Amniotic epithelial cell (primary cell): ENCODE measurements at places on chromosomes 3 and 15.

DNA sequence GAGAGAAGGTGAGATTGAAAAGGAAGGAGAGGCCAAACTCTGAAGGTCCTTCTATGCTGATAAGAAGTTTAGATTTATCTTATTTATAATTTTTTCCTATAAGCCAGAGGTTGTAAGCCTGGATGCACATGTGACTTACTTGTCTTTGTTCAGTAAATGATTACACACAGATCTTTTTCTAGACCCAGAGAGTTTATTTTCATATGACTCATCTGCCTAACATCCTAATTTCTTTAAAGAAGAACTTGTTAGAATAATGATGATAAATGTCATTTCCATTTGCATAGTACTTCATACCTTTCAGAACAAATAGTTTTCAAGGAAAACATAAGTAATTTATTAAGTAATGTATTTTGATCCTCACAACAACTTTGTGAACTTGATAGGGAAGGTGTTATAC lies 434.8 kb upstream of the DPH6 start:
- DNase-seq, result peak; percentile 45

GRCh38 chr3:141894524-141895176 lies 18.2 kb downstream of the ATP1B3 start:
- DNase-seq, result peak; percentile 94

- no peak for DNase-seq
These were observed 12.8 kb downstream of the ARMC8 start for GRCh38 chr3:138199851-138200250.

DNA sequence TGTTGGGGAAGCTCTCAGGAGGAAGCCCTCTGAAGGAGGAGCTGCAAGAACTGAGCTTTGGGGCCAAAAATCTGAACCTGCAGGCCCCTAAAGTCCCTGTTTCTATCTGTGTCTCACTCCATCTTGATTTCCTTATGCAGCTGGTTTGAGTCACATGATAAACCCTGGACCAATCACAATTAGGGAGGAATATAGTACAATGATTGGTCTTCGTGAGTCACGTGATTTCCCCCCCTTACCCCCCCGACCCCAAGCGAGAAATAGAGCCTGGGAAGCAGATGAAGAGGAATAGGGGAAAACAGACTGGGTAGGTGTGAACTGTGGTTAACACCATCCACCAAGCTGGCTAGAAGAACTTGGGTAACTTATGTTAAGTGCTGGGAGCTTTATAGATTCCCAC lies 12.9 kb downstream of the CRABP1 start:
- peak; percentile 22 for DNase-seq

- no peak for DNase-seq
These were observed 767.8 kb upstream of the GOLIM4 start for GRCh38 chr3:168863561-168863960.

DNA sequence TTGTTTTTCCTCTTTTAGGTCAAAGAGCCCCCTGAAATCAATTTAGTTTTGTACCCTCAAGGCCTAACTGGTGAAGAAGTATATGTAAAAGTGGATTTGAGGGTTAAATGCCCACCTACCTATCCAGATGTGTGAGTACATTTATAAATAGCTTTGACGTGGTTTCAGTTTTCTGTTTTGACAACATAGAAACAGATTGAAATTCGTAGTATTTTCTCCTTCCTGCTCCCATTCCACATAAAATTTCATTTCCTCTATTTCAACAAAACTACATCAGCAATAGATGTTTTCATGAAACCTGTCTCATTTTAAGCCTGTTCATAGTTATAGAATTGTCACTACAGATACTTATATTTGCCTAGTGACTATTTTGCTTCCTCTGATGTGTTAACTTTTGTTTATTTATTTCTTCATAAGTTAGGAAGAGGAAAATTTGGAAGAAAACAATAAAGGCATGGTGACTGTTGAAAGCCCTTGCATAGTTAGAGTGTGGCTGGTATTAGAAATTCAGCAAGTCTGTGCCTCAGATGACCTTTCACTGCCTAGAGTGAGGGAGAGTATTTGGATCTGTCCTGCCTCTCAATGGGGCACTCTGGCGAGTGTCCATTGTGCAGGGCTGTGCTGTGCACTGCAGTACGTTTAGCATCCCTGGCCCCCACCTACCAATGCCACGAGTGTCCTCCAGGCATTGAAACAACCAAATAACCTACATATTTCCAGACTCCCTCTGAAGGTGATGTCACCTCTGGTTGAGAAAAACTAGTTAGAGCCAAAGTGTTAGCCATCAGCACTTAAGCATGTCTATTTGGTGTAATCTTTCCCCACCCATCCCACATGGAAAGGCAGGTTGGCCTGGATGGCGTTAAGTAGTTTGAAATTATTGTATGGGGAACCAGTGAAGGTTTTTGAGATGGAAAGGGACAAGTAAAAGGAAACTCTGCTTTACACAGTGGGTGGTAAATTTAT lies 5.9 kb downstream of the EIF2AK4 start:
- no peak for DNase-seq

DNA sequence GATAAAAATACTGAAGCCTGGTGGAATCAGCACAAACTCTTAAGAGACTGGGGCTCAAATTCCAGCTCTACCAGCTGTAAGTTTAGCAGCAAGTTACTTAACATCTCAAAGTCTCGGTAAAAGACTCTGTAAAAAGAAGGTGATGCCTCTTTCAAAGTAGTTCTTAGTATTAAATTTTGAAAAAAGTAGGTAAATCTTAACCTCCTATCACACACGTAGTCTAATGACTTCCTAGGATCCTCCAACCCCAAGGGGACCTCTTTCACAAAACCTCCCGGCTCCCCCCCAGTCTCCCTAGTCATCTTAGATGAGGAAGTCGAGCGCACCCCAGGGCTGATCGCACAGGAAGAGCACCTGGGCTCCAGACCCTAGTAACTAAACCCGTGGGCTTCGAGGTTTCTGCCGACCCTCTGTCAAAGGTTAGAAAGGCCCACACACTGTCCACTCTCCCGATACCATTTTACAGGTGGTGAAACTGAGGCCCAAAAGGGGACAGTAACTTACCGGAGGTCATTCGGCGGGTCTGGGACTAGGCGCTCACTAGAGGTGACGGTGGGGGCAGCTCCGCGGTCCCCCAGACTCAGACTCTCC lies 427 bp downstream of the MBD4 start:
- no peak for DNase-seq

- peak; percentile 44 for DNase-seq
These were observed 9.8 kb upstream of the SLC9C1 start for GRCh38 chr3:112303764-112304325.

- DNase-seq, result no peak
These were observed 44.5 kb downstream of the SNAPC5 start for GRCh38 chr15:66452971-66453580.

- no peak for DNase-seq
These were observed 22.2 kb upstream of the RHO start for GRCh38 chr3:129506231-129506742.

DNA sequence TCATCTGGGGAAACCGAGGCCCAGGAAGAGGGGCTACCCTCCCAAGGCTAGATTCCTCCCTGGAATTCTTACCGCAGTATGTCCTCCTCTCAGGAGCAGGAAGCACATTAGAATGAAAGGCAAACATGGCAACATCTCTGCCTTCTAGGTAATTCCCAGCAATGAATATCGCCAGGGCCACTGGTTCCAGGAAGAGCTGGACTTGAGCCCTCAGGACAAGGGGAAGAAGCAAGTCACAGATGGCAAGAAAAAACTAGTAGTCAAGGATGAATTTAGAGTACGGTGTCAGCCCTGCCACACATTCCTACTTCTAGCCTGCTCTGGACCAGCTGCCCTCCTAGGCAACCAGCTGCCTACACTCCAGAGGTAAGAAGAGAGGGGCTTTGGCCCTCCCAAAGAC lies 42.9 kb downstream of the MEGF11 start:
- DNase-seq, result no peak
